ENCODE measurements at places on chromosomes 1 and 21.

- DNase-seq = no peak
Measured at GRCh38 chr1:109786531-109787021, 22.9 kb upstream of the EPS8L3 start.

DNA sequence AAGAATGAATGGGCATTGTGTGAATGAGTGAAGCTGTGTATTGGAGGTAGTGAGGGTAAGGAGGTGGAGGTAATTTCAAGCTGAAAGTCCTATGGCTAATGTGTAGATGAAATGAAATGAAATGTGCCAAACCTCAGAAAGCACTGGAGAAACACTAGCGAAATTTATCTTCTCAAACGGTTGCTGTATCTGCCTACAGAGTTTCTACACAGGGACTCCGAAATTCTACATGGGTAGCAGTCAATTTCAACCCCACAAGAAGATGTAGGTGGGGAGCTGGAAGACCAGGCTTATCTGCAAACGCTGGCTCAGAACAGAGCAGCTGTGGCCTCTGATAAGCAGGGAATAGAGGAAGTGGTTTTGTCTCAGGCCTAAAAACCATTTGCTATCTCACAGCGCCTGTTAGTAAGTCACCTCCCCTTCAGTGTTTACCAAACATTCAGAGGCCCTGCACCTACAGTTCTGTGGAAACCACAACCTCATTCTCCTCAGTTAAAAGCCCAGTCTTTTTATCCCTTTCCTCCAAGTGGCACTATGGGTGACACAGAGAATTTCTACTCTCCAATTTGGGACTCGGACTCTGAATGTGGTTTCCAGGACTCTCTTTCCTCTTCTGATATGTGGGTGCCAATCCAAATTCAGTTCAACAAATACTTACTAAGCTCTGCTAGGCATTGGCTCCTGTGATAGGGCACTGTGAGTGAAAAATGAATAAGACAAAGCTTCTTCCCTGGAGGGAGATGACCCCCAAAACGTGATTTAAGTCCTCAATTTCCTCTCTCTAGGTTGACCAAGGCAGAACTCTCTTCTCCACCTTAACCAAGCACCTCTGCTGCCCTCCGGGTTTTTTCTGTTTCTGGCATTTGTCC lies 17.2 kb upstream of the SLAMF6 start:
- DNase-seq = peak; percentile 53

DNA sequence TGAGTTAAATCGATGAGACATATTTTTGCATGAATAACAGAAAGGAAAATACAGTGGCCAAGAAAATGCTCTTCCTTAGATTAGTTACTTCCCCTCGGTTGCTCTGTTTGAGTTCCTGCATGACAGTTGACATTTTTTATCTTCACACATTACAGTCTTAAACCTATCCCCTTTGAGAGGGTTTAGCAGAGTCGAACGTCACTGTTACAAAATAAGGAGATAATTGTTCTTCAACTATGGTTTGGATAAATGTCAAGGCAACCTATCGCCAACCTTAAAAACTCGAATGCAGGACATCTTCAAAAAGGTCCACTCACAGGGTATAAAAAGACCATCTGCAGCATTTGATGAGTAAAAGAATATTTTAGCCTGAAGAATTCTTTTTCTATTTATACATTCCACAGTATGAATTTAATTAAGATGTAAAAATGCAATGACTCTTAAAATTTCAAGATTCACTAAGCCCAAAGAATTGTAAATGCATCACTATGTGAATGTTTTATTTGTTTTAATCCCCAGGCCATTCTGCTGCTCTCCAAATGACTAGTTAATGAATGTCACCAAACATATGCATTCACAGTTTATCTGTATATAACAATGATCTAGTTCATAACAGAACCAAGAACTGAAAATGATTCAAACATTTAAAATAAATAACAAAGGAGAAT lies 68.9 kb upstream of the COL11A1 start:
- no peak for DNase-seq

DNA sequence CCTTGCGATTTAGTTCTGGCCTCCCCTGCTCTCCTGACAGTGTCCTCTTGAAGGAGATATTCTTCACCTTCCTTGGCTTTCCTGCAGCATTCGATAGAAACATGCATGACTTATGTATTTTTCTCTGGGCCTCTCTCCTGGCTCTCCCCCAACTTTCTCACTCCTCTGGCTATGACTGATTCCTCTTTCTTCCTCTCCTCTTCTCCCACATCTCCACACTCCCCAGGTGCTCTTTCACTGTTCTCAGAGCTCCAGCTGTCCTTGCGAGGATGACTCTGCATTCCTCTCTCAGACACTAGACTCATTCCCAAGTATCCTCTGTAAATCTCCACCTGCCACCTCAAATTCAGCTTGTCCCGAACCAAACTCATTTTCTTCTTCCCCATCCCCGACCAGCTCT lies 18.0 kb downstream of the LRRC42 start:
- no peak for DNase-seq

GRCh38 chr1:179169616-179170467 lies 59.6 kb downstream of the ABL2 start:
- DNase-seq = no peak

GRCh38 chr1:9882296-9882944 lies 27.6 kb downstream of the CTNNBIP1 start:
- DNase-seq = peak; percentile 24

DNA sequence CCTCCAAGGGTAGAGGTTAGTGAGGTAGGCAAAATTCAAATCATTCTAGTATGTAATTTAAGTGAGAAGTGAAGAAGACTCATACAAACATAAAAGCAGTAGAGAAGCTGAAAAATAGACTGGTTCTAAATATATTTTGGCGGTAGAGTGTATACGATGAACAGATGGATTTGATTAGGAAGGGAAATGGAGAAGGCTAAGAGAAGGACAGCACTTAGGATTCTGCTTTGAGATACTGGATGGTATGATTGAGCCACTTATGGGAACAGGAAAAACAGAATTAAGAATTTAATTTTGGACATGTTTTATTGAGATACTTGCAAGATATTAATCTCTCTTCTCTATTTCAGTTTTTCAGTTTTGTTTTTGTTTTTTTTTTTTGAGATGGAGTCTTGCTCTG lies 60.1 kb downstream of the EPB41 start:
- no peak for DNase-seq

DNA sequence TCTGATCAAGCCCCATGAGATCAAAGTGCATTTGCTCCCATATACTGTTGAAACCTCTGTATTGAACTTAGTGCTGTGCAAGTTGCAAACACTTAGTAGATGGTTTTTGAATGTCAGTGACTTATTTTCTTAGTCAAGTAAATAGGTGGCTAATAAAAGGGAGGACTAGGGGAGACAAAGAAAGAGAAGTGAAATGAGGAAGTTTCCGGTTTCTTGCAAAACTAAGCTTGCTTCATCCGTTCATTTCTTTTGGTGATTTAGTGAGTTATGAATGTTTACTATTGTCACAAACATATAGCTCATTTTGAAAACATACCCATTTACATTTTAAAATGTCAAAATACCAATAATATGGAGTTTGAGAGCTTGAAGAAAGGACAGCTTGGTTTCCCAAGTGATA lies 23.0 kb downstream of the ADAMTS5 start:
- DNase-seq = no peak

GRCh38 chr1:44926311-44926781 lies 60.0 kb downstream of the EIF2B3 start:
- no peak for DNase-seq

DNA sequence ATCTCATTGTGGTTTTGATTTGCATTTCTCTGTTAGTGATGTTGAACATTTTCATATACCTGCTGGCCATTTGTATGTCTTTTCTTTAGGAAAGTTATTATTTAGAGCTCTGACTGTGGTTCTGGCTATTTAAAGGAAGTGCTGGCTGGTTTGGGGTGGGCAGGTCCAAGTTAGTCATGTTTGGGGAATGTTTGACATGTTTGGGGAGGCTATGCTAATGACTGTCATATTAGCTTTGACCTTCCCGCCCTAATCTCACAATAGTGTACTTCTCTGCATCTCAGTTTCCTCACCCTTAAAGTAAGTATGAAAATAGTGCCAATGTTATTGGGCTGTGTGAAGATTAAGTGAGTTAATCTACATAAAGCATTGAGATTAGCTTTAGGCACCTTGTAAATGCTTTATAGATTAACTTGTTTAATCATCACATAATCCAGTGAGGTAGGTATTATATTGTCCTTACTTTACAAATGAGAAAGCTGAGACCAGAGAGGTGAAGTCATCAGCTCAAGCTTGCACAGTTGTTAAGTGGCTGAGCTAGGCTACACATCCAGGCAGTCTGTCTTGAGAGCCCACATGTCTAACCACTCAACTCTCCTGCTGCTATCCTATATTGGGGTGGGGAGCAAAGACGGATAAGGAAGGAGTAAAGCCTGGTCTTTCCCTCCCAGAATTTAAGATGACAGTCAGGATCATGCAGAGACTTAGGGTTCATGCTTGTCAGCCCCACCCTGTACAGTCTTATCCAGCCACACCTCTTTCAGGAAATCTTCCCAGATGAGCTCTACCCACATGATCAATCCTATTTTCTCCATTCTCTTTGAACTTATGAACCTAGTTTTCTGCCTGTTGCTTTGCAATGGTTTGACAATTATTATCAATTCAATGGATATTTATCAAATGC lies 22.8 kb upstream of the CRNN start:
- DNase-seq = no peak

DNA sequence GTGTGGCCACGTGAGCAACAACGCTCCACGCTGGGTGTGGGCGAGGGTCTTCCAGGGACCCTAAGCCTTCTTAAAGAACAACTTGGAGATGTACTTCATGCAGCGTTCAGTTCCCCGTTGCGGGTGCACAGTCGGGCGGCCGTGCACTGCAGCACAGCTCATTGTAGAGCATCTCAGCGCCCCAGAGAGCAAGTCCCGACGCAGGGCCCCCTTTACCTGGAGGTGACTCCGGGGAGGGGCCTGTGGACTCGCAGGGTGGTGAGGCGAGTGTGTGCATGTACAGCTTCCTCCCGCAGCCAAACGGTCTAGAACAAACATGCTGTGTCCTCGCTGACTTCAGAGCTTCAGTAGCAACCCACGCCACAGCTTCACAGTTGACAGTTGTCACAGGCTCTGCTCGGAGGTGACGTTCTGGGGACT lies 19.5 kb downstream of the RRP1 start:
- no peak for DNase-seq

DNA sequence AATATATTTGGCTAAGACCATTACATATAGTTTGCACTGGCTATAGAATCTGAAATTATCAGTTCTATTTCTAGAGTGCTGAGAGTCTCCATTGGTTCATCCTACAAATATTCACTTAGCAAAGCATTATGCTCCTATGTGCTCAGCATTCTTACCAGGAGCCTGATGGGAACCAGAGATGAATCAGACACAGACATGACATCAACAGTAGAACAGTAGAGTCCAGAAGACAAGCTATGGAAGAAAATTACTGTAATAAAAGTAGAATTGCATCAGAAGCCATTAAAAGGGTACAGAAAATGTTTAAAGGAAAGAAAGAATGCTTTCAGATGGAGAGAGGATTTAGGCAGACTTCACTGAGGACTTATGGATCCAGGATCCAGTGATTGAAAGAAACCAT lies 271.7 kb upstream of the SNX7 start:
- DNase-seq = no peak

GRCh38 chr1:102578804-102579203 lies 529.5 kb downstream of the COL11A1 start:
- DNase-seq = no peak

Measured in activated T-cell treated with anti-CD3 and anti-CD28 coated beads, Interleukin-2, amount 50 U/mL, for 72 hours (primary cell).